Prostate gland (tissue), 2 donors: ENCODE measurements at places on chromosomes 12 and 14.

- no peak for DNase-seq
These were observed 78.7 kb downstream of the TXNDC16 start for GRCh38 chr14:52473557-52473956.

GRCh38 chr12:27083861-27084394, 1.6 kb upstream of the C12orf71 start:
- DNase-seq: no peak

DNA sequence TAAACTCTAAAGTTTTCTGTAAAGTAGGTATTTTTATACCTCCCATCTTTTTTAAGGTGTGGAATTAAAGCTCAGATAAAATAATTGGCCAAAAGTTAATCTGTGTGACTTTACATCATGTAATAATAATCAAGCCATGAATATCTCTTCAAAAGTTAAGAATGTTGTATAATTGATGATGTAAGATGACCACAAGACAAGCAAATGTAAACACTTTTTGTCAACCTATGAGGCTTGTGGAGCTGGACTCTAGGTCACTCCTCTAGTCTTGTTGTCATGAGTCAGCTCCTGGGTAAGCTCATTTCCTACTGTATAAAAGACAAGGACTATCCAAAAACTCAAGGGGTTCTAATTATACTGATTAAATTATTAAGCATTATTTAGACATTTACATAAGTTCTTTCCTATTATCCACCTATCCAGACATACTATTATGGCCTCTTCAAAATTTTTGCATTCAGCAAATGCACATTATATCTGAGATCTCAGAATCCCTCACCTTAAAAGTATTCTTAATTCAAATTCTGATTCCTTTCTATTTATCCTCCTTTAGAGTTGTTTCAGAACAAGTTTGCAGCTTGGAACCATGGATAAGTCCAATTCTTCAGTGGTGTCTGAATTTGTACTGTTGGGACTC, at the start of gene OR4K5:
OR4K5 (plus strand) TSS at position 587 of the 637 bp plus-strand sequence; CDS start at position 587, 0 bp downstream.
- DNase-seq: no peak

DNA sequence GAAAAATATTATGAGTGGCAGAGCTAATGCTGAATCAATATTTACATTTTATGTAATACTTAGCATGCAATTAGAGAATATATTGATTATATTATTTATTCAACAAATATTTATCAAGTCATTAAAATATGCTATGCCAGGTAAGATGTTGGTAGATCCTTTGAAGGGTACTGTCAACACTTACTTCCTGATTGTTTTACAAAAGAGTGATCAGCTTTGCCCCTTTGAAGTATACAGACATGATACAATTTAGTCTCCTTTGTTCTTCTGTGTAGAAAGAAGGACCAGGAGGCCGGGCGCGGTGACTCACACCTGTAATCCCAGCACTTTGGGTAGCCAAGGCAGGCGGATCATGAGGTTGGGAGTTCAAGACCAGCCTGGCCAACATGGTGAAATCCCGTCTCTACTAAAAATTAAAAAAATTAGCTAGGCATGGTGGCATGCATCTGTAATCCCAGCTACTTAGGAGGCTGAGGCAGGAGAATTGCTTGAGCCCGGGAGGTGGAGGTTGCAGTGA, 73.9 kb upstream of the IFNG-AS1 start:
- no peak for DNase-seq

DNA sequence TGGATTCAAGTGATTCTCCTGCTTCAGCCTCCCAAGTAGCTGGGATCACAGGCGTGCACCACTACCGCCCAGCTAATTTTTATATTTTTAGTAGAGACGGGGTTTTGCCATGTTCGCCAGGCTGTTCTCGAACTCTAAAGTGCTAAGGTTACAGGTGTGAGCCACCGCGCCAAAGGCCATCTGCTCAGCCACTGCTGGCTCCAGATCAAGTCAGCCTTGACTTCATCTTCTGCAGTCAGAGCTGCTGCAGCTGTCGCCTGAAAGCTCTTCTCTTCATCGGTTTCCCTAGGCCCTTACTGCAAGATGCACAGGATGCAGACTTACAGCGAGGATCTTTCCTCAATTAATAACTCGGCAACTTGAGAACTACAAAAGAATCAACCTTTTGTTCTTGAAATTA, 66.8 kb downstream of the CLIP1 start:
- no peak for DNase-seq

DNA sequence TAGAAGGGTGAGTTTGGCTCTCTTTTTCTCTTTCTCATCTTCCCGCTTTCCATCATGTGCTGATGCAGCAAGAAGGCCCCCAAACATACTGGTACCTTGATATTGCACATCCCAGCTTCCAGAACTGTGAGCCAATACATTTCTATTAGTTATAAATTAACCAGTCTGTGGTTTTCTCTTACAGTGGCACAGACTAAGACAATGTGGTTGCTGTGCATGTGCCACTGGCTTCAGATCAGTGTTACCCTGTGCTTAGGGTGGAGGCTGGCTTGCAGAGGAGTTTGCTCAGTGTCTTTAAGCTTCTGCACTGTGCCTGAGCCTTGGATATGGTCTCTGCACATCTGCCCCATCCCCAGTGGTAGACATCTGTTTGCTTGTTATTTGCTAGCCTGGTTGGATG, 5.5 kb downstream of the IFI27L2 start:
- no peak for DNase-seq

GRCh38 chr12:109578330-109578927, 4.8 kb downstream of the MVK start:
- DNase-seq: no peak

DNA sequence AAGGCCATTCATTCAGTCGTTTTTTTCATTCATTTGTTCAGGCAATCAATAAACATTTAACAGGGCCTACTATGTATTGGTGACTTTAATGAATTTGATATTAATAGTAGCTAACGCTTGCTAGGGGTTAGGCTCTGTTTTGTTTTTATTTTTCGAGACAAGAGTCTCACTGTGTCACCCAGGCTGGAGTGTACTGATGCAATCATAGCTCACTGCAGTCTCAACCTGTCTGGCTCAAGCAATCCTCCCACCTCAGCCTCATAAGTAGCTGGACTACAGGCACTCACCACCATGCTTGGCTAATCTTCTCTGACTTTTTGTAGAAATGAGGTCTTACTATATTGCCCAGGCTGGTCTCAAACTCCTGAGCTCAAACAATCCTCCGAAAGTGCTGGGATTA, 25.6 kb upstream of the MED13L start:
- DNase-seq: no peak

DNA sequence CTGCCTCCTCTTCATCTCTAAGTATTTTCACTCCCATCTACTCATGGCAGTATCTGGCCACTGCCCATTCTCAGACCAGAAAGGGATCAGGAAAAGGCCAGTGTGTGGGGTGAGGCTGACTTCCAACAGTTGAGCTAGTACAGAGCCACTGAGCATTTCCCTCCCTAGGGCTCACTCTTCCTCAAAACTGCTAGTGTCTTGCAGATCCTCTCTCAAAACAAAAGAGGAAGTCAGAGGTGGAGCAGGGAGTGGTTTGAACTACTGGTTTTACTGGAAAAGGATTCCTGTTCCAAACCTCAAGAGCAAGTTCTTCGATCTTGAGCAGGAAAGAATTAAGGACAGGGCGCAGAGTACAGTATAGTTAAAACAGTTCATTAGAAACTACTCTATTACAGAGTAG, 11.7 kb upstream of the RNASE10 start:
- DNase-seq: no peak

DNA sequence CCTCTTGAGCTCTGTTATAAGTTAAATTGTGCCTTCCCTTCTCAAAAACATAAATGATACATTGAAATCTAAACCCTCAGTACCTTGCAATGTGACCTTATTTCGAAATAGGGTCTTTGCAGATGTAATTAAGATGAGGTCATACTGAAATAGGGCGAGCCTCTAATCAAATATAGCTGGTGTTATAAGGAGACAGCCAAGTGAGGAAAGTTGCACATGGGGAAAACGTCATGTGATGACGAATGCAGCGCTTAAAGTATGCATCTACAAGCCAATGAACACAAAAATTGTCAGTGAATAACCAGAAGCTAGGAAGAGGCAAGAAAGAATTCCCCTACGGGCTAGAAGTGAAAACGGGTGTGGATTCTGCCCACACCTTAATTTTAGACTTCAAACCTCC, 305.2 kb upstream of the FOXG1 start:
- DNase-seq: no peak

DNA sequence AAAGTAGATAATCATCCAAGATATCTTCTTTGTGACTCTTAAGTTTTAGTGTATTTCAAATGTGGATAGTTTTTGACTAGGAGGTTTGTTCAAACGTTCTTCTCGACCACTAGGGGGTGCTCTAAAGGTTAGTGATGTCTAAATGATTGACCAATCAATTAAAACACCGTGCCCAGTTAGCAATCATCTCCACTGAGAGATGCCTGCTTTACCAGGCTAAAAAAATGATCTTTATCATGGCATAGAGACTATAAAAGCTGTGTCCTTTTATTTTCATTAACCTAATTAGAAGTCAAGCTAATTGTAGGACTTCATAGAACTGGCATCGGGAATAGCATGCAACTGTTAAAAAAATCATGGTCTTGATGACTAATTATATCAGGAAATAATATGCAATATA, 153.9 kb downstream of the PRKCH start:
- DNase-seq: no peak

GRCh38 chr12:48924617-48925303, 532 bp downstream of the FKBP11 start:
- peak; percentile 51 for DNase-seq

GRCh38 chr12:117897372-117898161, 71.2 kb downstream of the KSR2 start:
- no peak for DNase-seq

DNA sequence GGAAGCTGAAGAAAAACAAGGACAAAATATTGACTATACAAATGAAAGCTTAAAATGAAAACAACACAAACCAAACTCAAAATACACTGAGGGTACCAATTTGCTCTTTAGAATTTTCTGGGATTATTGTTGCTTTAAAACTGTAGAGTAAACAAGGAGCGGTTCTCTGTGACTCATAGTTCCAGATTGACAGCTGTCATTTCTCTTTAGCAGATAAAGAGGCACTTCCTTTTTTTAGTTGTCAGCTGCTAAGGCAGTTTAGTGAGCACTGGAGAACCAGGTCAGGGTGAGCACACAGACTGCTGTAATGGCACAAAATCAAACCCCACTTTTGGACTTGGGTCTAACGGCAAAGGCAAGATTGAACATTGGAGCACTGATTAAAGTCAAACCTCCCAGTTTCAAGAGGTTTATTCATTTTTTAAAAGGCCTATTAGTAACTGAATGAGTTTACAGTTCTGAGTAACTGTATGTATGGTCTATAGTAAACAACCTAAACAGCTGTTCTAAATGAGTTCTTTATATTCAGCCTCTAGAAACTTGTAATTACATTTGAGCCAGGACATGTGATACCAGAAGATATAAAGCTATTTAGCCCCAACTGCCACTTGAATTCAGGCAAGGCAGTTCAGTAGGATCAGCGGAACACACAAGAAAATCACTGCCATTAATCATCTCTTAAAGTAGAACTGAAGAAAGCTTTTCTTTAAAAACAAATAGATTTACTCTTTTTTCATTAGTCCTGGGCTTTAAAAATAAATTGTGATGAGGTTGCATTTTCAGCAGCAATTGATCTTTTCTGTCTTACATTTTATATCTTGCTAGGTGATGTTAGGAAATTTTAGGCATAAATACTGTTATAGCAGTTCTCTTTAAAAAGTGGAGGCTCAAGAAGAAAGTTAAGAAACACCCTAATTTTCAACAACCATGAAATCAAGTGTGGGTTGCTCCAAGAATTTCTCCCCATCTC, 71.7 kb upstream of the PRICKLE1 start:
- no peak for DNase-seq

DNA sequence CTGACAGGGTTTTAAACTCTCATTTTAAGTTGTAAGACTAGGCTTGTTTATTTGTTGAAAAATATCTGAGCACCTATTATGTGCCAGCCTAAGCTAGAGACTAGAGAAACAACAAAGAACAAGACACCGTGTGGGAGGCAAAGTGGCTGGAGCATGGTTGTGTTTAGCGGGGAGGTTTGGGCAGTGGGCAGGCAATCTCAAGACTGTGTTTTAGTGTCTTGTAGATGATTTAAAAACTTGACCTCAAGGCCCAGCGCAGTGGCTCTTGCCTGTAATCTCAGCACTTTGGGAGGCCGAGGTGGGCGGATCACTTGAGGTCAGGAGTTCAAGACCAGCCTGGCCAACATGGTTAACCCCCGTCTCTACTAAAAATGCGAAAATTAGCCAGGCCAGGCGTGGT, 7.8 kb downstream of the RPL36AL start:
- DNase-seq: no peak

DNA sequence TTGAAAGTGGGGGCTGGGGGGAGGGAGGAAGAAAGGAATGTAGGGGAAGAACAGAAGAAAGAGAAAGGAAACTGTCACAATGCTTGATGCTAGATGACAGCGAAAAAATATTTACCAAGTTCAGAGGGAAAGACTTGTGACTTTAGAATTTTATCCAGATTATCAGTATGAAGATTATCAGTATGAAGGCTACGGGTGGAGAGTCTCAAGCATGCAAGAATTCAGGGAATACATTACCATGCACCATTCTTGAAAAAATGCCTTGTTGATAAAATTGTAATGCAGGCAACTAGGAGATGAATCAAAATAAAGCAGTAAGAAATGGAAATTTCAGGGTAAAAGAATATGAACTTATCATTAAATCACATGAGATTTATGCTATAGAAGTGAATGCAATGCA, 376.8 kb downstream of the PCNX1 start:
- no peak for DNase-seq

DNA sequence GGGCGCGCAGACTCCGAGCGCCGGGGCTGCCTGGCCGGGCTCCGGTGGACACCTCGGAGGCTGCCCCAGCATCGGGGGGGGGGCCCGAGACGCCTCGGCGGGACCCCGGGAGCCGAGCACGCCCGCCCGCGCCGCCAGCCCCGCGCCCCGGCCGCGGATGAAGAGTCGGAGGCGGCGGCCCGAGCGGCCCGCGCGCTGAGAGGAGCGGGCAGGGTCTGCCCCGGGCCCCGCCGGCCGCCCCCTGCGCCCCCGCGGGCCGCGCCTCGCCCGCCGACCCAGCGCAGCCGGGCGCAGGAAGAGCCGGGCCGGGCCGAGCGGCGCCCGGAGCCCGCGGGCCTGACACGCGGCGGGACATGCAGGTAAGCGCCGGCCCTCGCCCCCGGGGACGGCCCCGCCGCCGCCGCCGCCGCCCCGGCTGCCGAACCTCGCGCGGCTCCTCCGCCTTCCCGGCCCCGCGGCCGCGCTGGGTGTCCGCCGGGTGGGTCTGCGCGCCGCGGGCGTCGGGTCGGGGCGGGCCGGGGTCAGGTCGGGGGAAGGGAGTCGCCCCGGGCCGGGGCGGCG, 63.7 kb downstream of the FBXL14 start:
- DNase-seq: no peak
